Stomach (tissue), 19 donors: ENCODE measurements at places on chromosomes 7 and 10. TPM values are rescaled to one million over a fixed set of nuclear protein-coding genes. Genes with fewer than 3 reads are reported as not detected.

The CYP3A7 gene
- not detected for polyA plus RNA-seq

DNA sequence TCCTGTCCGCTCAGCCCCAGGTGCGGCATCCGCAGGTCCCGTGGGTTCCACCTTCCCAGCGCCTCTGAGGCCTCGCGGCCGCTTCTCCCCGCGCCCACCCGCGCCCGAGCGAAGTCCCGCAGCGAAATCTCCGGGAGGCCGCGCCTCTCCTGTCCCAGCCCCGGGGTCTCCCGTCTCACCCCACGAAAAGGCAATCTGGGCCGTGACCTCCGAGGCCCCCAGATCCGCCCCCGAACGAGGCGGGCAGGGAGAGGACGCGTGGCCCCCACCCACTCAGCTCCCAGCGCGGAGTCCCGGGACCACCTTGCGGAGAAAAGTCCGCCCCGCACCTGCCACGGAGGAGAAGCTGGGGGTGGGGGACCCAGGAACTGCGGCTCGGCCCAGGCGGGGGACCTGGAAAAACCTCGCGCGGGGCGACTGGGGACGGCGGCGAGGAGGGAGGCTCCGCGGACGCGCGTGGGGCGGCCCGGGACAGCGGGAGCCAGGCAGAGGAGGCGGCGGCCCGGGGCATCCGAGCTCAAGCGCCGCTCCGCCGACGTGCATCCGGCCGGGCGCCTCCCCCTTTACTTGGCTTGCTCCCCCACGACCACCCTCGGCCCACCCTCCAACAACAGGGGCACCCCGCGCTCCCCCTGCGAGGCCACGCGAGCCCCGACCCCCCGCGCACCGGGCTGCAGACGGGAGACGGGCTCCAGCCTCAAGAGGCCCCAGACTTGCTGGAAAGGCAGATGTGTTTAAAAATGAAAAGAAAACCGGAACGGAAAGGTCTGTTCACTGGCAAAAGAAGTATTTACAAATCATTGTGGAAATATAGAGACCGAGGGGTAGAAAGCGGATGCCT is 33.0 kb upstream of the RNF32 start:
- peak overlapping the region; percentile 50 for H3K4me3 ChIP-seq
- no peaks in the 10 kb centered on the region for H3K36me3 ChIP-seq
- peak overlapping the region; percentile 65 for H3K27ac ChIP-seq
- DNase-seq, result peak; percentile 41
- no peaks in the 10 kb centered on the region for H3K27me3 ChIP-seq

The STX1A gene
- 1.1 TPM for polyA plus RNA-seq

The SRRM3 gene
- 3.8 TPM for polyA plus RNA-seq

GRCh38 chr10:85668522-85668921 is 698.1 kb downstream of the GRID1 start:
- no peak overlapping the region for H3K27ac ChIP-seq
- no peaks in the 10 kb centered on the region for H3K36me3 ChIP-seq
- H3K27me3 ChIP-seq, result no peaks in the 10 kb centered on the region
- no peak for DNase-seq
- no peak overlapping the region for H3K4me3 ChIP-seq

- H3K4me3 ChIP-seq, result no peak overlapping the region
- no peak for DNase-seq
- peaks cover 49% of the 10 kb centered on the region for H3K4me1 ChIP-seq
- peaks cover 14% of the 10 kb centered on the region for H3K27me3 ChIP-seq
Observed at GRCh38 chr10:86964847-86965190, 3.5 kb upstream of the ADIRF start.

DNA sequence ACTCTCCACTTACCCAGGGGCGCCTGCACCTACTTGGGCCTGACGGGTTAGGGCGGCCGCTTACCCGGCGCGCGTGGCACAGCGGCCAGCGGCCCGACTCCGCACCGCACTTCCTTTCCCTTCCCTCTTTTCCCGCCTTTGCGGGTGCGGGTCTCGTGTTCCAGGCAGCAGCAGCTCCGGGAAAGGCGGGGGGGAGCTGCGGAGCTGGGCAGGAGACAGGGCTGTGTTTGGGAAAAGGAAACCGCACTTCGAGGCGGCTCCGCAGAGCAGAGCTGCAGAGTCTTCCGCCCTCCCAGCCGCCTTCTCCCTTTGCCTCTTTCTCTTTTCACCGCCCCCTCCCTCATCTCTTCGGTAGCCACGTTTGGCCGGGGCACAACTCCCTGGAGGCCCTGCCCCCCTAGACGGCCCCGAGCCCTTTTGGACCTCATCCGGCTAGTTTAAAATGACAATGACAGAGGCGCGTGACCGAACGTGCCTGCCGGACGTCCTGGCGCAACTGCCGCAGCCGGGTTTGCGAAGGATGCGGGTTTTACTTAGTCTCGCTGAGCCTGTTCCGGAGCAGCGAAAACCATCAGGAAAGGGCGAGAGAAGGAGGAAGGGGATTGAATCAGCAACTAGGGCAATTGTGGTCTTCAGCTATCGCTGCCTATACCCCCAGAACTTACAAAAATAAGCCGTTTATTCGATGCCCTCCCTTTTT is 7.9 kb upstream of the PAX2 start:
- H3K4me1 ChIP-seq, result peaks cover 53% of the 10 kb centered on the region
- H3K36me3 ChIP-seq, result no peaks in the 10 kb centered on the region
- no peak for DNase-seq
- H3K27me3 ChIP-seq, result peaks cover 52% of the 10 kb centered on the region
- H3K27ac ChIP-seq, result no peak overlapping the region

DNA sequence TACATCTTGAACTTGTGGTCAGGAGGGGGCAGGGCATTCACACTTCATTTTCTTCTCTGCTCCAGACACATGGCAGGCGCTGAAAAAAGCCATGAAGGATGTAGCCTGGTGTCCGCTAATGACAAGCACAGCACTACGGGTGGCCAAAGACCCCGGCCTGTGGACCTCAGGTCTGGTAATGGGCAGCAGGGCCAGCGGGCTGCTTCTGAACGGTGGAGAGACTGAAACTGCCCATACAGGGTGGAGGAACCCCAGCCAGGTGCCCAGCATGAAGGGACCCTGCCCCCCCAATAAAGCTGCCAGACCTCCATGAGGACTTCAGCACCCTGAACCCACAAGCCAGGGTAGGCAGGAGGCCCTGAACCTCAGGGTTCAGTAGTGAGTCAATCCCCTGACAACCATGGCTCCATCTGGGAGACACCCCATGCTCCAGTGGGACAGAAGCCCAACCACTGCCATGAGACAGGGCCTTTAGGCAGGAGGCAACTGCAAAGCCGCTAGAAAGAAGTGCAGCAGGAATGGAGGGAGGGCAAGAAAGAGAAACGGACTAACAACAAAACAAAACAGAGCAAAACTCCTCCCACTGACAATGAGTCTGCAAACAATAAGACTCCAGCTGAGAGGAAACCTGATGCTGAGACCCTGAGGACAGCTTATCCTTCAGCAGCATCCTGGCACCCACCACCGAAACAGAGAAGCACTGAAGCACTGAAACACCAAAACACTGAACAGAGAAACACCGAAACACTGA is 140.2 kb upstream of the PPP2R2D start:
- no peak for DNase-seq
- no peaks in the 10 kb centered on the region for H3K4me1 ChIP-seq
- H3K36me3 ChIP-seq, result no peaks in the 10 kb centered on the region
- H3K27ac ChIP-seq, result no peak overlapping the region

The ARHGEF5 gene
- 12.0 TPM for polyA plus RNA-seq

The TSPAN13 gene
- 41.5 TPM for polyA plus RNA-seq

The SEMA3C gene
- polyA plus RNA-seq, result 5.6 TPM

GRCh38 chr10:51117794-51118193 is 43.5 kb downstream of the PRKG1 start:
- no peak for DNase-seq
- no peak overlapping the region for H3K27ac ChIP-seq
- no peaks in the 10 kb centered on the region for H3K4me1 ChIP-seq
- no peaks in the 10 kb centered on the region for H3K27me3 ChIP-seq
- no peak overlapping the region for H3K4me3 ChIP-seq
- H3K36me3 ChIP-seq, result no peaks in the 10 kb centered on the region

- peaks cover 96% of the 10 kb centered on the region for H3K4me1 ChIP-seq
- DNase-seq, result peak; percentile 54
- H3K27ac ChIP-seq, result no peak overlapping the region
- H3K4me3 ChIP-seq, result no peak overlapping the region
- peaks cover 31% of the 10 kb centered on the region for H3K36me3 ChIP-seq
- no peaks in the 10 kb centered on the region for H3K27me3 ChIP-seq
Observed at GRCh38 chr10:124670849-124671248, 73.3 kb downstream of the FAM53B start.

- no peak overlapping the region for H3K4me3 ChIP-seq
- H3K27ac ChIP-seq, result no peak overlapping the region
- H3K27me3 ChIP-seq, result no peaks in the 10 kb centered on the region
- no peak for DNase-seq
- H3K4me1 ChIP-seq, result no peaks in the 10 kb centered on the region
Observed at GRCh38 chr7:116478834-116479233, 20.7 kb upstream of the CAV2 start.

The IFIT1 gene
- polyA plus RNA-seq, result 3.5 TPM

GRCh38 chr7:143379611-143380259 is 1.4 kb upstream of the ZYX start:
- no peak for DNase-seq
- H3K27ac ChIP-seq, result peak overlapping the region; percentile 100
- H3K4me1 ChIP-seq, result peaks cover 71% of the 10 kb centered on the region
- peaks cover 21% of the 10 kb centered on the region for H3K36me3 ChIP-seq

GRCh38 chr10:71159892-71160291 is 52.5 kb upstream of the UNC5B start:
- H3K27me3 ChIP-seq, result no peaks in the 10 kb centered on the region
- no peak for DNase-seq
- H3K4me1 ChIP-seq, result no peaks in the 10 kb centered on the region
- H3K27ac ChIP-seq, result no peak overlapping the region
- no peak overlapping the region for H3K4me3 ChIP-seq
- H3K36me3 ChIP-seq, result no peaks in the 10 kb centered on the region

The NACAD gene
- polyA plus RNA-seq, result 0.76 TPM

- H3K27ac ChIP-seq, result no peak overlapping the region
- DNase-seq, result no peak
- H3K4me1 ChIP-seq, result no peaks in the 10 kb centered on the region
- H3K27me3 ChIP-seq, result no peaks in the 10 kb centered on the region
Observed at GRCh38 chr7:92567460-92567859, 22.7 kb downstream of the FAM133B start.

GRCh38 chr10:31635009-31635408 is 293.6 kb downstream of the ARHGAP12 start:
- no peaks in the 10 kb centered on the region for H3K4me1 ChIP-seq
- H3K4me3 ChIP-seq, result no peak overlapping the region
- no peaks in the 10 kb centered on the region for H3K27me3 ChIP-seq
- H3K36me3 ChIP-seq, result no peaks in the 10 kb centered on the region
- no peak for DNase-seq
- H3K27ac ChIP-seq, result no peak overlapping the region

The COL28A1 gene
- 1.7 TPM for polyA plus RNA-seq

The GALNT17 gene
- 6.5 TPM for polyA plus RNA-seq

- no peaks in the 10 kb centered on the region for H3K36me3 ChIP-seq
- no peaks in the 10 kb centered on the region for H3K27me3 ChIP-seq
- no peak for DNase-seq
- no peak overlapping the region for H3K27ac ChIP-seq
- no peak overlapping the region for H3K4me3 ChIP-seq
Observed at GRCh38 chr10:33921970-33922605, 587.6 kb upstream of the NRP1 start.

The FAM149B1 gene
- polyA plus RNA-seq, result 17.8 TPM

DNA sequence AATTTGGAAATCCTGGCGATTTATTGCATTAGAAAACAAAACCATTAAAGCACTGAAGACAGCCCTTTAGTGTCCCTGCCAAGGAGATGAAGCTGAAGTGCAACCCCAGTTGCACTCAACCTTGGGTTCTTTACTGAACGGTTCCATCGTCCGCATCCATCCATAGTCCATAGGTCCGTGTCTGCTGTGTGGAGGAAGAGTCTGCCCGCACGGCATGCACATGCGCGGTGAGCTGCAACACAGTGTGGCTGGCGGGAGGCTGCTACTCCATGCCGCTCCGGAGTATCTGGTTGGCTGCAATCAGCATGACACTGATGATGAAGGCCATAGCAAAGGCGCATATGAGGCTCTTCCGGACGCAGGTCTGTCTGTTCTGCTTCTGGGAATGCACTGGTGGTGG is 624.6 kb downstream of the CALN1 start:
- no peak overlapping the region for H3K27ac ChIP-seq
- no peak overlapping the region for H3K4me3 ChIP-seq
- no peaks in the 10 kb centered on the region for H3K36me3 ChIP-seq
- H3K4me1 ChIP-seq, result no peaks in the 10 kb centered on the region
- no peaks in the 10 kb centered on the region for H3K27me3 ChIP-seq

DNA sequence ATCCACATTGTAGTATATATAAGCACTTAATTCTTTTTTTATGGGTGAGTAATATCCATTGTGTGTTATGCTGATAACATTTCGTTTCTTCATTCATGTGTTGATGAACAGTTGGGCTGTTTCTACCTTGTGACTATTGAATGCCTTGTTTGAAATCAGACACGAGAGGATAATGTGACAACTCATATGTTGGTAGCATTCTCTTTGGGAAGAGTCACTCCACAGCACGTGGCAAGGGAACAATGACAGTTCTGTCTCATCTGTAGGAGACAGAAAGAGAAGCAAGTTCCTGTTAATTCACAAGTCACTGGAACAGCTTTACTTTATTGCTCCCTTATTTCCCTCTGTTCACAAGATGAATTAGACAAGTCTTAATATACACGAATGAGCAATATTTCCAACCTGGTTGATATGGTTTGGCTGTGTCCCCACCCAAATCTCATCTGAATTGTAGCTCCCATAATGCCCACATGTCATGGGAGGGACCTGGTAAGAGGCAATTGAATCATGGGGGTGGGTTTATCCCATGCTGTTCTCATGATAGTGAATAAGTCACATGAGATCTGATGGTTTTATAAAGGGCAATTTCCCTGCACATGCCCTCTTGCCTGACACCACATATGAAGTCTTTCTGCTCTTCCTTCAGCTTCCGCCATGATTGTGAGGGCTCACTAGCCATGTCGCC is 125.3 kb downstream of the SEC23IP start:
- H3K4me1 ChIP-seq, result no peaks in the 10 kb centered on the region
- DNase-seq, result no peak
- no peak overlapping the region for H3K4me3 ChIP-seq
- H3K27me3 ChIP-seq, result no peaks in the 10 kb centered on the region

DNA sequence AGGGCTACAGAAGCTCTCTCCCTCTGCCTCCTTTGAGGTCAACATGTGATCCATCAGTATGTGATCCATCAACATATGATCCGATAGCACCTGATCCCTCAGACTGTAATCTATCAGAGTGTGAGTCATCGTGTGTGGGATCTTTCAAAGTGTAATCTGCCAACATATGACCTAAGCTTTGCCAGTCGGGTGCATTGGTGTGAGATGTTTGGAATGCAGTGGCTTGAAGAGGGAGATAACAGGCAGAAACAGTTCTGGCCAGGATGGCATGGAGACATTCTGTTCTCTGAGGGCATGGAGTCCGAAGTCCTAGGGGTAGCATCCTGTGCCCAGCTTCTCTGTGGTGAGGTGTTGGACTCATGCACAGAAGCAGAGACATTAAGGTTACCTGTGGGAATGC is 217.7 kb upstream of the ETV1 start:
- H3K27ac ChIP-seq, result no peak overlapping the region
- H3K36me3 ChIP-seq, result no peaks in the 10 kb centered on the region
- H3K4me3 ChIP-seq, result no peak overlapping the region
- no peaks in the 10 kb centered on the region for H3K4me1 ChIP-seq
- no peaks in the 10 kb centered on the region for H3K27me3 ChIP-seq
